Central memory CD8-positive, alpha-beta T cell (primary cell): ENCODE measurements at places on chromosomes 4 and X.

DNA sequence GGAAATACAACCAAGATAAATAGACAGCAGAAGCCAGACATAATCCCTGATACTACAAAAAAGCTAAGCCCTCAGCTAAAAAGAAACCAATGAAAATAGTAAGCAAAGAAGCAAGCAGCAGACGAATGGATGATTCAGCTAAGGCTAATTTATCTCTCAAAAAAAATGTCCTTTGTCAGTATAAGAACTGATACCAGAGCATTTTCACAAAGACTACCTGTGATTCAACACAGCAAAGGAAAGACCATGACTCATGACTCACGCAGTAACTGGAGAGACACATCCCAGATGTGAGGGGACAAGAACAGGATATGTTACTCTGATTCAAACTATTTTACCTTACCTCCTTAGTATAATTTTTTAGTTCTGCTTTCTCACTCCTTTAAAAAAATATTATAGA, 22.7 kb upstream of the TMPRSS11F start:
- no peak overlapping the region for H3K4me3 ChIP-seq
- no peak for DNase-seq
- H3K36me3 ChIP-seq = no peaks in the 10 kb centered on the region
- H3K27me3 ChIP-seq = no peaks in the 10 kb centered on the region
- H3K27ac ChIP-seq = no peak overlapping the region

DNA sequence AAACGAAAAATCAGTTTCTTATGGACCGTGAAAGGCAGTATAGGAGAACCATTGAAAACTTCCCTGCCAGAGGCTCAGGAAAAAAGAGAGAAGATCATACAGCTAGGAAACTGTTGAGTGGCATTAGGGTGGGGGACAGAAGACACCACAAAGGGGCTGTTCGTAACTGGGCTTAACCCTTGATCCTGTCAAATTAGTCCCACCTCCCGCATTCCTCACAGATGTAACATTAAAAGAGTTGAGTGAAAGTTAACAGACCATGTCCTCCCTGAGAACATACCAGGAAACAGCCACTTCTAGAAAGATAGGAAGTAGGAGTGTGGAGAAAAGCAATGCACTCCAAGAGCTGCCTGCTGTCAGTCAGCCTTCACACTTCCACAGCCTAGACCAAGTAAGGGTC, 8.7 kb downstream of the SHROOM4 start:
- no peak overlapping the region for H3K27ac ChIP-seq
- peaks cover 1% of the 10 kb centered on the region for H3K36me3 ChIP-seq
- H3K27me3 ChIP-seq = peaks cover 29% of the 10 kb centered on the region
- H3K4me1 ChIP-seq = no peaks in the 10 kb centered on the region
- no peak overlapping the region for H3K4me3 ChIP-seq

DNA sequence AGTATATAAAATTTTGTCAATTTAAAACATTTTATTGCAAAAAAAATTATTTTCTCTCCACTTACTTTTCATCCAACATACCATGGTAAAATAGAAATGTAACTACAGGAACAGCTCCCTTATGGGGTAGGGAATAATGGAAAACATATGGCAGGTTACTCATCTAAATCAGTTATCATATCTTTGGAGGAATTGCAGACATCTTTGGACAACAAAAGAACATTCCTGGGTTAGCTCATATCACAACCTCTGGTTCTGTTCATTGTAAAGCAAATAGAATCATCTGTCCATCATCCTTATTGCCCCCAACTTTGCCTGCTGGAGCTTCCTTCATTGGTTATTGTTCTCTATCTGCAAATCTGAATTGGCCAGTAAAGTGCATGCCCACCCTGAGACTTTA, 387.5 kb upstream of the GRID2 start:
- H3K4me1 ChIP-seq = no peaks in the 10 kb centered on the region
- no peaks in the 10 kb centered on the region for H3K36me3 ChIP-seq
- H3K27me3 ChIP-seq = no peaks in the 10 kb centered on the region
- no peak overlapping the region for H3K27ac ChIP-seq

- peaks cover 3% of the 10 kb centered on the region for H3K27me3 ChIP-seq
- H3K36me3 ChIP-seq = no peaks in the 10 kb centered on the region
- H3K4me3 ChIP-seq = no peak overlapping the region
- no peaks in the 10 kb centered on the region for H3K4me1 ChIP-seq
Measured at GRCh38 chr4:78477276-78477675, 74.3 kb upstream of the ANXA3 start.

- H3K27me3 ChIP-seq = peaks cover 14% of the 10 kb centered on the region
- no peaks in the 10 kb centered on the region for H3K36me3 ChIP-seq
- DNase-seq = no peak
- H3K4me3 ChIP-seq = no peak overlapping the region
- no peaks in the 10 kb centered on the region for H3K4me1 ChIP-seq
- no peak overlapping the region for H3K27ac ChIP-seq
Measured at GRCh38 chr4:39682138-39682537, 15.8 kb upstream of the UBE2K start.

DNA sequence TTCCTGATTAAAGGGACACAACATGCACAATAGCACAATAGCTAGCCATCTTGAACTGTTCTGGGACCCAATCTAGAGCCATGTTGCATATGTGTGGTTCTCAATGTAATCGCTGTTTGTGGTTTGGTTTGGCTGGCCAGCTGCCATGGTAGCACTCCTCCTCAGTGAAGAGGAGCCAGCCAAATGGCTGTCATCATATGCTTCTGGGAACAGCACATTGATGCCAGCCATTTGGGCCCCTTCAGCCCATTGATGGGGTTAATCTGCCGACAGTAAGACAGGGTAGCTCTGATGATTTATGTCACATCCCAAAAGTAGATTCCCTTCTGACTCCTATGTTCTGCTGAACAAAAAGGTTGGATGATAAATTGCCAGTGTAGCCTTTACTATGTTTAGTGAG, 48.5 kb downstream of the AWAT2 start:
- no peak for DNase-seq
- peaks cover 10% of the 10 kb centered on the region for H3K27me3 ChIP-seq
- H3K36me3 ChIP-seq = no peaks in the 10 kb centered on the region
- no peaks in the 10 kb centered on the region for H3K4me1 ChIP-seq

GRCh38 chr4:109588176-109588575, 28.1 kb downstream of the MCUB start:
- H3K4me3 ChIP-seq = no peak overlapping the region
- DNase-seq = no peak
- peaks cover 77% of the 10 kb centered on the region for H3K4me1 ChIP-seq
- H3K27ac ChIP-seq = no peak overlapping the region
- H3K27me3 ChIP-seq = no peaks in the 10 kb centered on the region
- no peaks in the 10 kb centered on the region for H3K36me3 ChIP-seq
